Hepatocyte (in vitro differentiated cells): ENCODE measurements at places on chromosomes 5 and 9. TPM values are rescaled to one million over a fixed set of nuclear protein-coding genes. Genes with fewer than 3 reads are reported as not detected.

DNA sequence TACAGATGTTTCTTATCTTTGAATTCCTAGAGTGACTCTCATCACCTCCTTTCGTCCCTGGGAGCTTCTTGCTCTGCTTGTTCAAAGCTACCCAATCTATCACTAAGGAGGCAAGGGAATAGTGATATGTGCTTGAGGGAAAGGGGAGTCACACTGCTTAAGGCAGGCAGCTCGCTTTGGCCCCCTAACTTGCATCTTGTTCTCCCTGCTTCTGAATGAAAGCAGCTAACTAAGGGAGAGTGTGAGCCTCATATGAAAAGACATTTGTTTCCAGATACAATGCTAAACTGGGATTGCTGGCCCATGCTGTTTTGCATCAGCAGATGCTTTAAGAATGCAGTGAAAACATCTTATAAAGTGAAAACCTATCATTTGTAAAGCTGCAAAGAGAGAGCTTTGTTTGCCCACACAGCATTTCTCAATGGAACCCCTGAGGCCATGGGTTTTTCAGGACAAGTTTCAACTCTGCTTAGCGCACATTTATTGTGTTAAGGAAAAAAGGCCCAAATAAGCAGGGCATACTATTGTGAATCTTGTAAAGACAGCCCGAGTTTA, 367.9 kb upstream of the ADAMTSL1 start:
- DNase-seq = no peak

Gene PCDHA5
- 0.15 and 0.45 TPM in 2 replicates for polyA plus RNA-seq

Gene C8G
- polyA plus RNA-seq = 15.4 and 15.7 TPM in 2 replicates

DNA sequence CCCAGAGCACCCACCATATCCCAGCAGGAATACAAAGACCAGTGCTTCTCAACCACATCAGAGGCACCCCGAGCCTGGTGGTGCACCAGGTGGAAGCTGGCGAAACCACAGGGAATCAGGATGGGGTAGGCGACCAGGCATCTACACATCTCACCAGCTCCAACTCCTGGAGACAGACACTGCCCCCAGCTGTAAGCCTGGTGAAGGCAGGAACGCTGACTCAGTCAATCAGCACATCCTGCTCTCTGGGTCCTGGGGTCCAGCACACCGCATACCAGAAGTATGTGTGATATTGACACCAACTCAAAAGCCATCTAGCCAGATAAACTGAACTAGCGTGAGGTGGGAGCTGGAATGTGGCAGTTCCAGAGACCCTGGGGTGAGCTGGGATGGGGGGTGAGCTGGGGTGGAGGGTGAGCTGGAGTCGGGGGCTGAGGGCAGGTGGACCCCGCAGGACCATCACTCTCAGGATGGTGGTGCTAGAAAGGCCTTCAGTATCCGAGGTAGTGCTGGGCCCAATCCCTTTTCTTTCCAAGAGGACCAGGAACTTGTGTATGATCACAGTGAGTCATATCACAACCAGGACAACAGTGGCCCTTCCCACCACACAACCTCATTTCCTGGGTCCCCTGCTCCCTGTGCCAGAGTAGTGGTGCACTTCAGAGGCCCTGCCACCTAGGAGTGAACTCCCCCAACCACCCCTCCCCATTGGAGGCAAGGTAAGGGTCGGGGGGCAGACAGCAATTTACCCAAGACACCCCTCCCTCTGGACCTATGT, 2.5 kb downstream of the DBN1 start:
- DNase-seq = no peak

DNA sequence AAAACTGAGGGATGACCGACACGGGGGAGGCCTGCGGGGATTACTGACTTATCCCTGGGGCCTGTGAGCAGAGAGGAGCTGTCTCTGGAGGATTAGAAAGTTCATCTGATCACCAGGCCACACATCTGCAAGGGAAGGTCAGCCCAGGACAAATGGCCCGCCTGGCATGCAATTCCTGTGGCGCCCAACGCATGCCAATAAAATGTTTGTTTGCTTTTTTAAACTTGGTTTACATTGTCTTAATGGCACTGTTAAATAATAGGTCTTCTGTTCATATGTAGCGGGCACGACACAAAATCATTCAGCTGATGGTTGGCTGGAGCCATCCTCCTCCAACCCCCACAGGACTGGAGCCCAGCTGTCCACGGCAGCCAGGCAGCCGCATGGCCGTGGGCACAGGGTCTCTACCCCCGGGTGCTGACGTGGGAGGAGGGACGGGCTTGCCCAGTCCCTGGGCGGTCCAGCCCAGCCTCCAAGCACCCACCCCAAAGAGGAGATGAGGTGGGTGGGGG, 41.0 kb upstream of the SLC12A7 start:
- DNase-seq = peak; percentile 40

GRCh38 chr5:68418201-68418600, 202.6 kb downstream of the PIK3R1 start:
- no peak for DNase-seq

GRCh38 chr5:2330325-2331130, 420.9 kb downstream of the IRX2 start:
- no peak for DNase-seq

DNA sequence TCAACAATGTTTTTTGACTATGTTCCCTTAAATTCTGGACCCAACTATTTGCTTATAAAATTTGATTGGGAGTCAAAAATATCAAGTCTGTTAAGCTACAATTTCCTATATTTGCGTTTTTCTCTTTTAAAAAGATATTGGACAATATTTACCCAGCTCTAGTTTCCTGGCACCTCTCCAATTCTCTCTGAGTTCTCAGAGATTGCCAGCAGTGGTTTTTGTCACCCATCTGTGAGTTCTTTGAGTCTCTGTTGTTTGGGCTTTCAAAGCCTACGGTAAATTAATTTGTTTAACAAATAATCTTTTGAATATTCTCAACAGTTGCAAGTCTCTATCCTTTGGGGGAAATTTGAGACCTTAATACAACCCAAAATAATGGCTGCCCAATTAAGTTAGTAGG, 174.2 kb upstream of the PUM3 start:
- DNase-seq = no peak

Gene GRIA1
- 0.29 and 0.54 TPM in 2 replicates for polyA plus RNA-seq

GRCh38 chr9:118785456-118785855, 583.8 kb downstream of the BRINP1 start:
- no peak for DNase-seq

Gene RAI14
- polyA plus RNA-seq = 31.3 and 42.2 TPM in 2 replicates

DNA sequence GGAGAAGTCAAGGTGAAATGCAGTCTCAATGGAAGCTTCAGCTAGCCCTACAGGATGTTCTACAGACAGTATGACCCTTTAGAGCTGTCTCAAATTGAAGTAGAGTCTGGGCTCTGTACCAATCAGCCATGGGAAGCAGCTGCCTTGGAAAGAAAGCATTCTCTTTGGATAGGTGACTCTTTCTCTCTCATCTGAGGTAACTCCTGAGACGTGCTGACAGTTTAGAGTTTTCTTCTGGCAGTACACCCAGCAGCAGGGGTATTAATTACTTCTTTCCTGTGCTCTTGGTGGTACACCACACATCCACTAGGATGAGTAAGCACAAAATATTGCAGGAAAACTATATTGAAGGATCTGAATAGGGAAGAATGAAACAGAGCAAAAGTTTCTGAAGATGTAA, 329.6 kb upstream of the RGMB start:
- DNase-seq = no peak

Gene C1QTNF2
- 1.5 and 1.6 TPM in 2 replicates for polyA plus RNA-seq

Gene ADCY2
- polyA plus RNA-seq = 3.2 and 4.5 TPM in 2 replicates

DNA sequence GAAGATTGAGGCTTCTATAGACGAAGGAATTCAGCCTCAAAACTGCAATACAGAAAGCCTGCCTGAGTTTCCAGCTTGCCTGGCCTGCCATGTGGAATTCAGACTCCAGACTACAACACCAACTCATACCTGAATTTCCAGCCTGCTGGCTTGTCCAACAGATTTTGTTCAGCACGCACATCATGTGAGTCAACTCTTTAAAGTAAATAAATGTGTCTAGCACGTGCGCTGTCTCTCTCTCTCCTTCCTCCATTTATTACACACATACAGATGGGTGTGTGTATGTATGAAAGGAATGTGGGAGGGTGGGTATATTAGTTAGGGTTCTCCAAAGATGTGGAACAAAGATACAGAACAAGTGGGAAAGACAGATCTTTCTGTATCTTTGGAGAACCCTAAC, 82.4 kb upstream of the TAS2R1 start:
- peak; percentile 63 for DNase-seq
